ENCODE measurements at places on chromosomes 1 and 21. TPM values are rescaled to one million over a fixed set of nuclear protein-coding genes. Genes with fewer than 3 reads are reported as not detected.
A peak's percentile ranks its signal among the peaks of the same experiment; 100 is the strongest.

SHISAL2A gene
- polyA plus RNA-seq, result not detected

NHLH1 gene
- polyA plus RNA-seq, result 0.14 TPM

ADSS2 gene
- polyA plus RNA-seq, result 55.9 TPM

NPL gene
- polyA plus RNA-seq, result 1.4 TPM

PADI2 gene
- polyA plus RNA-seq, result not detected

DNA sequence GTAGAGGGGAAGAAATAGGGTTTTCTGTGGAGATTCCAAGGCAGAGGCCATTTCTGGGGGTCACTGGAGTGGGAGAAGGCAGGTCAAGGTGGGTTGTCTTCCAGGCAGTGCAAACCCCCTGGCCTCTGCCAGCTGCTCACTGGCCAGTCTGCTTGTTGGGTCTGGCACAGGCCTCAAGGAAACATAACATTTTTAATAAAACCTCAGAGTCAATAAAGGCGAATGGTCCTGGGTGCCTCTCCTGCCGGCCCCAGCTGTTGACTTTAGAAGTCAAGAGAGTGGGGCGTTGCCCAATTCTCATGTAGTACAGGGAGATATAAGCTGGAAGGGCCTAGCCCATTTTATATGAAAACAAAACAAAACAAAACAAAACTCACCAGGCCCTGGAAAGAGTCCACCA lies 36.6 kb downstream of the RUNX3 start:
- H3K27me3 ChIP-seq, result no peaks in the 10 kb centered on the region
- H3K27ac ChIP-seq, result no peak overlapping the region
- no peak for DNase-seq
- H3K4me3 ChIP-seq, result no peak overlapping the region

GRCh38 chr1:167542109-167543032 lies 11.2 kb downstream of the CREG1 start:
- no peaks in the 10 kb centered on the region for H3K4me1 ChIP-seq
- no peak overlapping the region for H3K27ac ChIP-seq
- no peaks in the 10 kb centered on the region for H3K27me3 ChIP-seq
- no peaks in the 10 kb centered on the region for H3K36me3 ChIP-seq
- DNase-seq, result no peak

GRCh38 chr1:28458237-28459228 lies 47.3 kb upstream of the RCC1 start:
- H3K36me3 ChIP-seq, result peaks cover 2% of the 10 kb centered on the region
- H3K4me3 ChIP-seq, result no peak overlapping the region
- peaks cover 4% of the 10 kb centered on the region for H3K4me1 ChIP-seq

DNA sequence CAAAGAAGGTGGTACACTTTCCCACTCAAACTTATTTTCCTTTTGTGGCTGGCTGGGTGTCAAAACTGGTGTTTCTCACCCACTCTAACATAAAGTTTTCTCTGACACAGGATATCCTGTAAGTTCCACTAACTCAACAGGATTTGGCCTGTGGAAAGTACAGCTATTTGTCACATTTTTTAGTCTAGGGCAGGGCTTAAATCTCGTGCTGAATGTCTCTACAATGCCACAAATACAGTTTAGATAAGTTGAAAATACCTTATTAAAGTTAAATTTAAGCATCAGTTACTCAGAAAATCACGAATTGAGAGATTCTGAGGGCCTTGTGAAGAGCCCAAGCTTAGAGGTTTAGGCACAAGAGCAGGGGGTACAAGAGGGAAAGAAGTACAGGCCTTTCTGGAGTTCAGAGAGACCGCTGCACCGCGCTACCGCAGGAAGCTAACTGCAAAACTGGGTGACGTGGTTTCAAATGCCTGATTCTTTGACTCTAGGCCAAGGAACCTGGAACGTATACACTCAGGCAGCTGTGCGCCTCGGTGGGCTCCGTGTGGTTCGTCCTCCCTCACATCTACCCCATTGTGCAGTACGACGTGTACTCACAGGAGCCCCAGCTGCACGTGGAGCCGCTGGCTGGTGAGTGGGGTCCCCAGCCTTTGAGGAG lies 23.4 kb upstream of the PWP2 start:
- no peaks in the 10 kb centered on the region for H3K27me3 ChIP-seq
- no peak overlapping the region for H3K4me3 ChIP-seq
- H3K27ac ChIP-seq, result peak overlapping the region; percentile 56
- peaks cover 27% of the 10 kb centered on the region for H3K36me3 ChIP-seq

DNA sequence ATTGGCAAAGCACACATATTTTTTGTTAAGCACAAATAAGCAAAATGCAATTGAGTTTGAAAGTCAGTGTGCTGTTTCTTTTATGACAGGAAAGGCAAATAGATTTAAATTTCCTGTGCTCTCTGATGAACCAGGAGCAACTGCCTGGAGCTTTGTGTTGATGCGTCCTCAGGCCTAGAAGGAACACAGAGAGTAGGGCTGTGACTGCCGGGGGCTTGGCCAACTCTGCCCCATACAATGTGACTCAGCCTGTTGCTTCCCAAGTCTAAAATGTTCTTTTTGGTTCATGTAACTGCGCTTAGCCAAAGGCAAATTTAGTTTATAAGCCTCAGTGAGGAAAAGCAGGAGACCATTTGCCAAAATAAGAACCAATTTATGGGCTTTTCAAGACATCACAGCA lies 37.5 kb downstream of the TOR1AIP2 start:
- H3K27me3 ChIP-seq, result no peaks in the 10 kb centered on the region
- DNase-seq, result no peak
- no peak overlapping the region for H3K27ac ChIP-seq
- H3K36me3 ChIP-seq, result no peaks in the 10 kb centered on the region

- no peak overlapping the region for H3K4me3 ChIP-seq
- H3K4me1 ChIP-seq, result no peaks in the 10 kb centered on the region
- H3K27ac ChIP-seq, result no peak overlapping the region
- H3K36me3 ChIP-seq, result peaks cover 2% of the 10 kb centered on the region
Observed at GRCh38 chr1:111129376-111129775, 10.5 kb downstream of the DRAM2 start.

DNA sequence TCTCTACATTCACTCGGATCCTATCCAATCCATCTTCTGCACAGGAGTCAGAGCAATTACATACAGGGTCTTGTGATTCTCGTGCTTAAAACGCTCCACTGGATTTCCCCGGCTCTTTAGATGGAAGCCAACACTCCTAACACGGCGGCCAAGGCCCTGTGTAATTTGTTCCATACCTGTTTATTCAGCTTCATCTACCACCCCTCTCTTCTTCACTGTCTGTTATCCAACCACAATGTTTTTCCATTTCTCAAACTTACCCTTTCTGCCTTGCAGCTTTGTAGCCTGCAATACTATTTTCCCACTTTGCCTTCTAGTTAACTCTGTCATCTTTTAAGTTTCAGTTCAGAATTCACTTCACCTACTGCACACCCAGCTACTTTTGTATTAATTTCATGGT lies 249.6 kb upstream of the USP25 start:
- H3K27ac ChIP-seq, result no peak overlapping the region
- H3K27me3 ChIP-seq, result no peaks in the 10 kb centered on the region
- no peaks in the 10 kb centered on the region for H3K4me1 ChIP-seq

DNA sequence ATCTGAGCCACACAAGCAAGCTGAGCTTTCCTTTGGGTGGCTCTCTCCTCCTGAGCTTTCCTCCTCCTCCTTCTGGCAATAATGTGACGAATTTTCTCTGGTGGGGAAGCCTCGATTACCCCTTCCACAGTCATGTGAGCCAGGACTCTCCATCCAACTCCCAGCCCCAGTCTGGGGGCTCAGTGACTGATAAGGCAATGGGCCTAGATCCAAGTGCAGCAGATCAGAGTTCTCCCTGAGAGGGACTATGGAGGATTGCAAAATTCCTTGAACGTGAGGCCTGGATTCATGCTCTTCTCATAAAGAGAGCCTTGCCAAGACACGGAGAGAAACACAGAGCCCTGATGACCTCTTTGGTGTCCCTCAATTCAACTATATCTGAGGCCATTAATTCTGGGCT lies 31.3 kb upstream of the TRIM67 start:
- no peaks in the 10 kb centered on the region for H3K27me3 ChIP-seq
- H3K4me1 ChIP-seq, result no peaks in the 10 kb centered on the region
- no peak overlapping the region for H3K27ac ChIP-seq
- H3K4me3 ChIP-seq, result no peak overlapping the region

DNA sequence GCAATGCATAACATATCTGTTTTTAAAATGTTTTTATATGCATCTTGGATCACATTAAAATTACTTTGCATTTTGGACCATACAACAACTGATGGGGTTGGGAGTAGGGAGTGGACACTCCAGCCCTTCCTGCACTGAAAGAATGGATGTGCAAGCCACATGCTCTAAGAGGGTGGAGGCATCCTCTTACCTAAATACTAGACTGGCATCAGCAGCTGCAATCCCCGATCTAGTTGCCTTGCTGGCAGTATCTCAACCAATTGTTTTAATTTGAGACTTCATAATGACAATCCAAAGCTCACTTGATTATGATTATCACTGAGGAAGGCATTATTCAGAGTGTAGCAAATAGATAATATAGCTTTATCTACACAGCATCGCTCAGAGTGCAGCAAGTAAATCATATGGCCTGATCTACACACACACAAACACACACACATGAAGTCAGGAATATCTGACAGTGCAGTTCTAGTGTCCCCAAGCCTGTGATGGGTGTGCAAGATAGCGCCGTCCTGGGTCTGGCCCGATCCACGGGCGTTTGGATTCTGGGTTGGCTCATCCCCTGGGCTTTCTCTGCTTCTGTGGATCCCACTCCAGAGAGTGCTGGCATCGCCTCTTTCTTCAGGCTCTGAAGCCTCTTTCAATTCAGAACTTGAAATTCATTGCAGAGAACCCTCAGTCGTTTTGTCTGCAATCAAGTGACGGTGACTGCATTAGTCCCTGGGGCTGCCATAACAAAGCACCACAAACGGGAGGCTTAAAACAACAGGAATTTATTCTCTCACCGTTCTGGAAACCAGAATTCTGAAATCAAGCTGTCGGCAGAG lies 181.3 kb downstream of the ETS2 start:
- H3K27me3 ChIP-seq, result no peaks in the 10 kb centered on the region
- no peaks in the 10 kb centered on the region for H3K36me3 ChIP-seq
- peaks cover 51% of the 10 kb centered on the region for H3K4me1 ChIP-seq
- no peak overlapping the region for H3K4me3 ChIP-seq
- DNase-seq, result no peak

DNA sequence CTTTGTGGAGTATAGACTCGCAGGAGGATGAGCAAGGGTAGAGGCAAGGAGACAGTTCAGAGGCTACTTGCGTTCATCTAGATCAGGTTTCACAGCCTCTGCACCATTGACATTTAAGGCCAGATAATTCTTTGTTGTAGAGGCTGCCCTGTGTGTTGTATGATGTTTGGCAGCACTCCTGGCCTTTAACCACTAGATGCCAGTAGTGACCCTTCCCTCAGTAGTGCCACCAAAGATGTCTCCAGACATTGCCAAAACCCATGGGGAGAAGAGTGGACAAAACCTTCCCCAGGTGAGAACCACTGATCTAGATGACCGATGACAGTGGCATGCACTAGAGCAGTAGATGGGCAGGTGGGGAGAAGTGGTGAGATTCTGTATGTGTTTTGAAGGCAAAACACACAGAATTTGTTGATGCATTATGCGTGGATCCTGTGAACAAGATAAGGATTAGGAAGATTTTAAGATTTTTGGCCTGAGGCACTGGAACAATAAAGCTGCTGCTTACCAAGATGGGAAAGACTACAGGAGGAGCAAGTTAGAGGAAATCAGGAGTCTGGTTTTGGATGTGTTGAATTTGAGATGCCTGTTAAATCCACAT lies 9.9 kb upstream of the COG2 start:
- H3K4me1 ChIP-seq, result no peaks in the 10 kb centered on the region
- H3K36me3 ChIP-seq, result no peaks in the 10 kb centered on the region
- H3K4me3 ChIP-seq, result no peak overlapping the region
- no peak overlapping the region for H3K27ac ChIP-seq
- DNase-seq, result peak; percentile 42

DNA sequence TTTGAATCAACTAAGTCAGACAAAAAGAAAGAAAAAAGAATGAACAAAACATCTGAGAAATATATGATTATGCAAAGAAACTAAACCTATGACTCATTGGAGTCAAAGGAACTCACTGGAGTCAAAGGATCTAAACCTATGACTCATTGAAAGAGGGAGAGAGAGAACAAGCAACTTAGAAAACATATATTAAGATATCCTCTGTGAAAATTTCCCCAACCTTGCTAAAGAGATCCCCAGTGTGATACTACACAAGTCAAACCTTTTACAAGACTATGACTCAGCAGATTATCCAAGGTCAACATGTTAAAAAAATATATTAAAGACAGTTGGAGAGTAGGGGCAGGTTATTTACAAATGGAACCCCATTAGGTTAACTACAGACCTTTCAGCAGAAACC lies 1538.3 kb downstream of the NCAM2 start:
- no peak for DNase-seq
- H3K4me3 ChIP-seq, result no peak overlapping the region
- no peaks in the 10 kb centered on the region for H3K36me3 ChIP-seq
- no peak overlapping the region for H3K27ac ChIP-seq
- no peaks in the 10 kb centered on the region for H3K27me3 ChIP-seq

DNA sequence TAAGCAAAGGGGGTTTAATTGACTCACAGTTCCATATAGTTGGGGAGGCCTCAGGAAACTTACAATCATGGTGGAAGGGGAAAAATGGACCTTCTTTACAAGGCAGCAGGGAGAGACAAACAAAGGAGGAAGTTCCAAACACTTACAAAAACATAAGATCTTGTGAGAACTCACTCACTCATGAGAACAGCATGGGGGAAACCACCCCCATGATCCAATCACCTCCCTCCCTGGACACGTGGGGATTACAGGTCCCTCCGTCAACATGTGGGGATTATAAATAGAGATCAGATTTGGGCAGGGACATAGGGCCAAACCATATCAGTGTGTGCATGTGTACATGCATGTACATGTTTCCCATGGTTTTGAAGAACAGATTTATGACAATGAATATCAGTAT lies 5.5 kb upstream of the SMG7 start:
- no peak overlapping the region for H3K27ac ChIP-seq
- H3K4me3 ChIP-seq, result no peak overlapping the region
- H3K27me3 ChIP-seq, result no peaks in the 10 kb centered on the region
- H3K4me1 ChIP-seq, result no peaks in the 10 kb centered on the region

DNA sequence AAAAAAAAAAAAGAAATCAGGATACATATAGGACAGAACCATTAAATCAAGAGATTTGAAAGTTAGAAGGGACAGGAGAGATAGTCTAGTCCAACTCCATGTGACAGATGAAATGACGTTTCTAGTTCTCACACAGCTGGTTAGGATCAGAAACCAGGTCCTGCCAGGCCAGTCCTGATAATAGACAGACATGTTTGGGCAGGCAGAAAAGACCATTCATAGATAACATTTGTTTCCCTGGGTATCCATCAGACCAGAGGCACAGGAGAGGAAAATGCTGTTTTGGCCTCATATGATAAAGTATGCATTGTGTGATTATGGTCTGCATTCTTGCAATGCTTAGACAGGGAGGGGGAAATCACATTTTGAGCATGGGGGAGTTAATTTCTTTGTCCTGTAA lies 29.3 kb downstream of the ZBTB8B start:
- no peaks in the 10 kb centered on the region for H3K4me1 ChIP-seq
- H3K27me3 ChIP-seq, result no peaks in the 10 kb centered on the region
- no peaks in the 10 kb centered on the region for H3K36me3 ChIP-seq

- H3K27ac ChIP-seq, result no peak overlapping the region
- no peak overlapping the region for H3K4me3 ChIP-seq
- DNase-seq, result no peak
- no peaks in the 10 kb centered on the region for H3K36me3 ChIP-seq
- H3K27me3 ChIP-seq, result no peaks in the 10 kb centered on the region
Observed at GRCh38 chr1:14452551-14452950, 145.9 kb upstream of the KAZN start.

- H3K4me3 ChIP-seq, result no peak overlapping the region
- peaks cover 28% of the 10 kb centered on the region for H3K27me3 ChIP-seq
- no peak for DNase-seq
Observed at GRCh38 chr1:11860587-11860986, 1.8 kb upstream of the NPPB start.

Measured in fibroblast of lung (primary cell).